ENCODE measurements at places on chromosomes 3 and 15.

DNA sequence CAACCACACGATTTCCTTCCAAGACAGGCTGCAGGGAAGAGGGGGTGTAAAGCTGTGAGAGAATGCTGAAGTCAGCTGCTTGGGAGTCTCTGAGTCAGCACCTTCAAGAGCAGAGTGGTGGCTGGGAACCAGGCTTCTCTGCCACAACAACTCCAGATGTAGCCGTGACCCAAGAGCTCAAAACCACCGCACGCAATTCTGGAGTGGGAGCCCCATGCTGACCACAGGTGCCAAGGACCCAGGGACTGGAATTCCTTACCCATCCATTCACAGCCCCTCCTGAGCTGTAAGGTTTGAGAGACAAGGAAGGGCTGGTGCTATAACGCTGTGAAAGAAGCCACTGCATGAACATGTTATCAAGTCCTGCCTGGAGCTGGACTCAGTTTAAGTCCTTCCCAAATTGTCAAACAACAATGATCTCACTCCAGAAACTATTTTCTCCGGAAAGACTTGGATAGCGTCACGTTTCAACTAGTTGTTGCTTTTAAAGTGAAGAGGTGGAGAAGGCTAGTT lies 61.4 kb downstream of the UMPS start:
- DNase-seq: no peak

GRCh38 chr15:29142129-29142747 lies 127.4 kb downstream of the NSMCE3 start:
- DNase-seq: no peak

- no peak for DNase-seq
These were observed 7.6 kb downstream of the KY start for GRCh38 chr3:134643150-134643675.

GRCh38 chr3:133367956-133368355 lies 31.9 kb upstream of the BFSP2 start:
- DNase-seq: no peak

GRCh38 chr3:71131375-71132314 lies 451.9 kb downstream of the FOXP1 start:
- no peak for DNase-seq

- DNase-seq: peak; percentile 12
These were observed 781.5 kb downstream of the TBL1XR1 start for GRCh38 chr3:176415661-176416295.

- DNase-seq: no peak
These were observed 235.3 kb downstream of the C3orf38 start for GRCh38 chr3:88385090-88385489.

GRCh38 chr15:101053261-101053660 lies 134.1 kb downstream of the LRRK1 start:
- no peak for DNase-seq

- DNase-seq: no peak
These were observed 31.5 kb upstream of the MECOM start for GRCh38 chr3:169695031-169695430.

DNA sequence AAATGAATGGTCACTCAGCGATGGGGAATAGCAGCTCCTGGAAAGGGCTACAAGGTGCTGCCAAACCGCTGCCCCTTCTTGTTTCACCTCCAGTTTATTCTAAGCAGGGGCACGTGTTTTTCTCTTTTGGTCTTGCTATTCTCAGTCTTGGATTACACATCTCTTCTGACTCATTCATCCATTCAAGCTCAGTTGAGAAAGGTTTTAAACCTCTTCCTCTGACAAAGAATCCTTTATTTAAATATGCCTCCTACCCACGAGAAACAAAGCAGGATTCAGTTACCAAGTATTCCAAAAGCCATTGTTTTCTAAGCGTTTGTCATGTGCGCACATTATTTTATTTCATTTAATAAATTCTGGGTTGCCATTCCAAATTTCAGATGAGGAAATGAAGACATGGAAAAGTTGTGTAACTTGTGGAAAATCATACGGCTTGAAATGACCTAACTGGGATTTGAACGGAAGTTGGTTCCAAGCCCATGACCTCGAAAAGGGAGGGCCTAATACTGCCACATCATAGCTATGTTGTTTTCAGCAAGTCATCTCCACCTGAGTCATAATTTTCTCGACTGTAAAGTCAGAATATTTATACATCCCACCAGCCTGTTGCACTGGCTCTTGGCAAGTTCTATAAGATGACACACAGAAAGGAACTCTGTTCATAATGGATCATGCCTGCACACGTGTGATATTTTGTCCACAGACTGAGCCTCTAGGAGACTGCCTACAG lies 292.0 kb upstream of the SLCO3A1 start:
- no peak for DNase-seq

- DNase-seq: no peak
These were observed 207.7 kb upstream of the PDZRN3 start for GRCh38 chr3:73832426-73832825.

- peak; percentile 85 for DNase-seq
These were observed 5.3 kb upstream of the TRA2B start for GRCh38 chr3:185942907-185943759.

GRCh38 chr15:94487635-94488034 lies 256.3 kb downstream of the MCTP2 start:
- DNase-seq: no peak

- DNase-seq: no peak
These were observed 19.4 kb upstream of the ALDH1A3 start for GRCh38 chr15:100859970-100860828.

DNA sequence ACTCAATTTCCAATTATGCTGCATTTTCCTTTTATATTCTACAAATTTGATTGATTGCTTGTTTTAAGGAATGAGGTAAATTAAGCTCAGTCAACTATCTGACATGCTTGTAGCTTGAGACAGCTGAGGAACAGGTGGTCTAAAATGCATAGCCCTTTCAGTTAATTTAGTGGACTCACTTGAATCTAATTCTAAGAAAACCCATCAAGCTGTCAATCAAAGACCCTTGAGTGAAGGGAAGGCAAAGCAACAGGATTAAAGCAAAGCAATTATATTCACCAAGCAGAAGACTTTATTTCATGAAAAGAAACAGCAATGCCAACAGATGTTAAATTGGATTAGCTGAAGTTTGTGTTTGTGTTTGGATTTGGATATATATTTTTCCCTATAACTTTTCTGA lies 228.5 kb downstream of the ARPP21 start:
- DNase-seq: no peak

DNA sequence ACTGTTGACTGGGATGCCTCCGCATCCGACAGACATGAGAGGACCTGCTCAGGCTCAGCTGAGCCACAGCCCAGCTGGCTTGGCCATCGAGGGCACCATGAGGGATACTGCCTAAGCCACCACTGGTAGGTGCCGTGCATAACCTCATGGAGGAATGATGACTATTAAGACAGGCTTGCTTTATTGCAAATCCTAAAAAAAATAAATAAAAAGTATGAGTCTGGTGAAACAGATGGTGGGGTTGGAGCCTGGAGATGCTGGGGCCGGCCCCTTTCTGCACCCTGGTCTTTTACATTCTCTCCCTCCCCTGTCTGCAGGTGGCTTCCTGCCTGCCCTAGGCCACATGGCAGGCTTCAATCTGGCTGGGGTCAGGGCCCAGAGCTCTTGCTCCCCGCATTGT lies 24.0 kb upstream of the RAD18 start:
- no peak for DNase-seq

GRCh38 chr3:16338999-16339398 lies 74.0 kb downstream of the OXNAD1 start:
- no peak for DNase-seq

DNA sequence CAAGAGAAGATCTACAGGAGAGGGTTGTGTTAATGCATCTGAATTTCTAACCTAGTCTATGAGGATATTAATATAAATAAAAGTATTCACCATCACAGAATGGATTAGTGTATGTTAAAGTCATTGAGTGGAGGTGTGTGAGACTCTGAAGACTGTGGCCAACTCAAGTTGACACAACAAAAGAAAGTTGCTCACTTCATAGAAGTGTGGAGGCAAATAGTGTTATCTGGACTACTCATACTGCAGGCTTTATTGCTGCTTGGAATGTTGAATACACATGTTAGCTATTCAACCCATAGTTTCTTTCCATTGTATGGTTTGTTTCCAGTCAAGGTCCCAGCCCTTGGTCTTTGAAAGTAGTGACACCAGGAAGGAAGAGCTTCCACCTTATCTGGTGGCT lies 38.0 kb upstream of the TPRG1 start:
- no peak for DNase-seq

DNA sequence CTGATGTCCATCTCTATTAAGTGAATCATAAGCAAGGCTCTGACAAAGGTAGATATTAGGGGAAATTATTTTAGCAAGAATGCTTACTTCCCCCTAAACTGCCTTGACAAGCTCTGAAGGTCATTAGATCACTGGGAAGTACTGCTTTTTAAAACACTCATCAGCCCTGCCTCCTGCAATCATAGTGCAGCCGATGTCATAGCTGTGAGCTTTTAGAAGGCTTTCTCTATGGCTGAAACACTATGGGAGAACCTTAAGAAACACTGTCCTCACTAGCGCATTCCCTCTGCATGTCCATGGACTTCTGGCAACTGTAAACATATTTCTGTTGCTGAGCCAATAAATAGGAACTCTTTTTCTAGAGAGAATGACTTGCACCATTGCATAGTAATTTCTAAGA lies 38.7 kb upstream of the PTPRG start:
- DNase-seq: no peak

- no peak for DNase-seq
These were observed 148.8 kb downstream of the LEKR1 start for GRCh38 chr3:156974931-156975330.

DNA sequence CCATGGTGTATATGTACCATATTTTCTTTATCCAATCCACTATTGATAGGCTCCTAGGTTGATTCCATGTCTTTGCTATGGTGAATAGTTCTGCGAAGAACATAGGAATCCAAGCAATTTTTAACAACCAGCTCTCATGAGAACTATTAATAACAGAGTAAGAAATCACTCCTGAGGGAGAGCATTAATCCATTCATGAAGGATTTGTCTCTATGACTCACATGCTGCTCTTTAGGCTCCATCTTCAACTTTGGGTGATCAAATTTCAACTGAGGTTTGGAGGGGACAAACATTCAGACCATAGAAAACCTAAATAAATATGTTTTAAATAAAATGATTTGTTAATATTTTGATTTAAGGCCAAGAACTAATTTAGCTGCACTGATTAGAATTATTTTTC lies 147.4 kb downstream of the NSUN3 start:
- DNase-seq: no peak

- no peak for DNase-seq
These were observed 98.6 kb downstream of the ARNT2 start for GRCh38 chr15:80502782-80503181.

GRCh38 chr15:87610366-87610765 lies 646.2 kb downstream of the NTRK3 start:
- no peak for DNase-seq
